Hematopoietic multipotent progenitor cell treated with erythropoietin and hydrocortisone succinate and interleukin-3 and kit ligand, for 6 days (in vitro differentiated cells): ENCODE measurements at places on chromosomes 7 and 10.

DNA sequence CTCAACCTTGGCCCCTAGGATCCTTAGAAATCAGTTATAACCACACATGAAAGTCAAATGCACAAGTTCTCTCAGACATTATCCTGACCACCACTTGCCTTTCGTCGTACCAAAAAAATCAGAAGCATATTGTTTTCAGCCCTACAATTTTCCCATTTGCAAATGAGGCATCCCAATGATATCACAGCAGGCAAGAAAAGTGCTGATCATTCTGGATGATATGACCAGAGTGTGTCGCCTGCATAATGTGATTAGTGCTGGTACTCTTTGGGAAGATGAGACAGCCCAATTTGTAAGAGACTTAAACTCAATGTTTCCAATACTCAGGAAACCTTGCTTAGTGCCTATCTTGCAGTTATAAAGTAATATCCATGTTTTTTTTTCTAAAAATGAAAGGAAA lies 168.0 kb downstream of the SORCS1 start:
- DNase-seq: no peak

- no peak for DNase-seq
Measured at GRCh38 chr10:127447197-127447596, 101.9 kb upstream of the NPS start.

DNA sequence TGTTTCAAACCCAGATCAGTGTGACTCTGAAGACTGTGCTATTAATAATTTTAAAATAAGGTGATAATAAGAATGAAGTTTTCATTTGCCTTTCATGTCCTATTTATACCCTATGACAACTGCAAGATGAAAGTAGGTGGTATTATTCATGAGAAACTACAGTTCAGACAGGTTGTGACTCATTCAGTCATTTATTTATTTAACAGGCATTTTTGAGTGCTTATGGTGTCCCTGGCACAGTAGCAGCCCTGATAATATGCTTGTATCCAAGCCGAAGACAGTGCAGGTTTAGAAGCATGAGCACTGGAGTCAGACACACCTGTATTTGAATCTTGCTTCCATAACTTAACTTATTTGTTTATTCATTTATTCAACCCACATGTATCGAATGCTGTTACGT lies 87.1 kb downstream of the FZD1 start:
- no peak for DNase-seq

GRCh38 chr7:16989811-16990413 lies 108.1 kb upstream of the AGR3 start:
- DNase-seq: peak; percentile 20

DNA sequence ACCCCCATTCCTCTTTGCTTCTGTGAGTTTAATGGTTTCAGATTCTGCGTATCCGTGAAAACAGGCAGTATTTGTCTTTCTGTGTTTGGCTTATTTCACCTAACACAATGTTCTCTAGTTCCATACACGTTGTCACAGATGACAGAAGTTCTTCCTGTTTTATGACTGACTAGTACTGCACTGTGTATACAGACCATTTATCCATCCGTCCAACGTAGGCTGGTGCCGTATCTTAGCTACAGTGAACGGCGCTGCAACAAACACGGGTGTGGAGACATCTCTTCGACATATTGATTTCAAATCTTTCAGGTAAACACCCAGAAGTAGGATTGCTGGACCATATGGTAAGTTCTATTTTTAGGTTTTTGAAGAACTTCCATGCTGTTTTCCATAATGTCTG lies 181.7 kb downstream of the PARD3 start:
- no peak for DNase-seq

GRCh38 chr10:110742801-110743200 lies 98.7 kb downstream of the RBM20 start:
- no peak for DNase-seq

- peak; percentile 75 for DNase-seq
Measured at GRCh38 chr10:32948451-32948850, 9.6 kb downstream of the ITGB1 start.

DNA sequence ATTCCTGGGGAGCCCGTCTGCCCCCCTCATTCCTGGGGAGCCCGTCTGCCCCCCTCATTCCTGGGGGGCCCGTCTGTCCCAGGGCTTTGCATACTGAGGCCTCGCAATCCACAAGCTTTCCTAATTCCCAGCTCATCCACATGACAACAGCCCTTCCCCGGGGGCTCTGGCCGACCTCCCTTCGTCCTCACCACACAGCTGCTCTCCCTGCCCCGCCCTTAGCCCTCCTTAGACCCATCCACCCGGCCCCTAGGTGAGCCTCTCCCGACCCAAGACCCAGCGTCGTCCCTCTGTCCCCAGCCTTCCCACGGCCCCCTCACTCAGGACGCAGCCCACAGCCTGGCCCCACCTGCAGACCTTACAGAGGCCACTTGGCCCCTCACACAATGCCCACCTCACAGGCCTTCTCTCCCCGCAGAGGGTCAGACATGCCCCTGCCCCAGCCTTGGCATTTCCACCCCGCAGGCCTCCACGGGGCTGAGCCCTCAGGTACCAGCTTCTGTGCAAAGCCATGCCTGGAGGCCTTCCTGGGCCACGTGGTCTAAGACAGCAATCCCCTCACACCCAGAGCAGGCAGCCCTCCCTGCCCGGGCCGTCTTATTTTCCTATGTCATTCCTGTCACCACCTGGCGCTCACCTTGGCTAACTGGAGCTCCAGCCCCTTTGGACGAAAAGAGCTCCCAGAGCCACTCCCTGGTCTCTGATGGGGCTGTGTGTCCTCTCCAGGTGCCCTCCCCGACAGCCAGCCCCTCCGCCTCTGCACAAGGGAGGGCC lies 3.5 kb upstream of the FAM20C start:
- DNase-seq: no peak

GRCh38 chr10:126433351-126433750 lies 45.1 kb upstream of the ADAM12 start:
- no peak for DNase-seq

- no peak for DNase-seq
Measured at GRCh38 chr7:16561943-16562342, 35.3 kb downstream of the LRRC72 start.

DNA sequence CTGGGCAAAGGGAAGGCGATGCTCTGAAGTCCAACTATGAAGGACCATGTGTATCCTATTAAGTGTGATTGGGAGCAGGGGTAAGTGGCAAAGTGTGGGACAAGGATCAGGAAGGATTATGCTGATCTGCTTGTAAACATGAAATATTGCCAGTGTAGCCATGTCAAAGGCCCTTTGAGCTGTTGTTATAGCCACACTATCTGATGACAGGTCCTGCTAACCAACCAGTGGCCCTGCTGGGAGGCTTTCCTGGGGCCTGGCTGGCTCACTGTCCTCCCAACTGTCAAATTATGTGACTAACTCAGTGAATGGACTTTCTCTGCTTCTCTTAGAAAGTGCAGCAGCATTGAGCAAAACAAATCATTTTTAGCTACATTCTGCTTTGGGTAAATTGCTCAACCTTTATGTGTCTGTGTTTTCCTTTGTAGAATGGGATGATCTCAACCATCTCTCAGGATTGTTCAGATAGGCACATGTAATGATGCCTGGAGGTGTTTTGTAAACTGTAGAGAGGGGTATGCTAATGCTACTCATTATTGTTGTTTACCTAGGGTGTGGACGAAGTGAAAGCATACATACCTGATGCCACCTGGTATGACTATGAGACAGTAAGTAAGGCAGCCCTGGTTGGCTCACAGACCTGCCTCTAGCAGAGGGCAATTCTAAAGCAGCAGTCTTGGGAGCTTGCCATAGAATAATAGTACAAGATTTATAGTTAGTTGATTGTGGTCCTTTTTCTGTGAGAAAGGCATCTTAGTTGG lies 47.4 kb downstream of the MGAM2 start:
- DNase-seq: no peak

DNA sequence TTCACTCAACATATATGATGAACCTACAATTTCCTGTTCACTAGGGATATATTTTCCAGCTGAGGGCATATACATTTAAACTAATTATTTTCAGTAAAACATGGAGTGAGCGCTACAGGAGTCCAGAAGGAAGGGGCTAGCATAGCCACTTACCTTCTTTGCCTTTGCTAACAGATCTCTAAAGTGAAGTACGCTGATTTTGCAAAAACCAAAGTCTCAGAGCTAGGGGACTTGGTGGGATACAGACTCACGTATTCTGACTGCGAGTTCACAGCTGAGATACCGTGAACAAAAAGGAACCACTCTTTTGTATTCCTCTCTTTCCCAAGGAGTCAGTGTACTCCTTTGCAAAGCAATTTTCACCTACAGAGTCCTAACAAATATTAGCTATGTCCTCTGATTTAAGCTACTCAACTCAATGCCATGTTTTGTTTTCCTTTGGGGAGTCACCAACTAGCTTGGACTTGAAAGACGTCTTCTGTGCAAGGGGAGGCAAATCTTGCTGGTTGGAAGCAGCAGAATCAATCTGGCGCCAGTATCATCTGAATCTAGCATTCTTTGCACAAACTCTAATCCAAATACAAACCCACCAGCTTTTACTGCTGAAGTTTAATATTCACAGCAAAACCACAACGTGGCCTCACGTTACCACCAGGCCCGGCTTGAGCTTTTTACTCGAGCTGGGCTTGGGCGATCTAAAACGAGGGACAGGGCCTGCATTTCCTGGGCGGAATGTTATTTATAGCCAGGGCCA lies 657 bp downstream of the CDNF start:
- DNase-seq: no peak

DNA sequence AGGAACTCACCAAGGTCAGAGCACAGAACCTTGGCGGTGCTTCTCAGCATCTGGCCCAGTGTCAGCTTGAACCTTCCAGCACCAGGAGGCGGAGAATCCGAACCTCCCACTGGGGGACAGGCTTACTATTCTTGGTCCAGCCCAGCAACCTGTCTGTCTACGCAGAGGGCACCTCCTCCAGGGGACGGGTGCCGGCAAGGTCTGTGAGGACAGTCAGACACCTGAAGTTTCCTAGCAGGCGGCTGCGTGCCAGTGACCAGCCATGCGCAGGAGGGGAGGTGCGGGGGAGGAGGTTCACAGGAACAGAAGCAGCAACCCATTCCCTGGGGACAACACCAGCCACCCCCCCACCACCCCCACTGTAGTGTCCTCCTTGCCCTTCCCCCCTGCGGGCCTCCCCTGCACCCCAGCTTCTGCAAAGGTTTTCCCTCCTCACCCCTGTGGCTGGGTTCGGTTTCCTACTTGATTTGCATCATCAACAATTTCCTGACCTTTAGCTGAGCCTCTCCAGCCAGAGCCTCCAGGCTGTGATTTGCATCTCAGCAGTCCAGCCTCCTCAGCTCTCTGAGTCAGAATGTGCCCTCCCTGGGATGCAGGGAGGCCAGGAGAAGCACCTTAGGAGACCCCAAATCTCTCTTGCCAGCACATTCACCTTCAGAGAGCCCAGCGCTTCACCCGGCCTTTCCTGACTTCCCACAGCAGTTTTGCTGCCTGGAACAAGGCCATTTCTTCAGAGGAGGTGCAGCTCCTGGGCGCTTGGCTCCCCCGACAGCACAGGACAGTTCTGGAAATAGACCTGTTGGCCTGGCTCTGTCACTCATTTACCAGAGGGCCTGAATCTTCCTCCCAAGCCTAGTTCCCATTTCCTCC lies 107.5 kb upstream of the NPS start:
- no peak for DNase-seq

- DNase-seq: no peak
Measured at GRCh38 chr10:125661941-125662515, 20.9 kb downstream of the TEX36 start.

- DNase-seq: no peak
Measured at GRCh38 chr10:118342638-118343020, 505 bp upstream of the FAM204A start.

DNA sequence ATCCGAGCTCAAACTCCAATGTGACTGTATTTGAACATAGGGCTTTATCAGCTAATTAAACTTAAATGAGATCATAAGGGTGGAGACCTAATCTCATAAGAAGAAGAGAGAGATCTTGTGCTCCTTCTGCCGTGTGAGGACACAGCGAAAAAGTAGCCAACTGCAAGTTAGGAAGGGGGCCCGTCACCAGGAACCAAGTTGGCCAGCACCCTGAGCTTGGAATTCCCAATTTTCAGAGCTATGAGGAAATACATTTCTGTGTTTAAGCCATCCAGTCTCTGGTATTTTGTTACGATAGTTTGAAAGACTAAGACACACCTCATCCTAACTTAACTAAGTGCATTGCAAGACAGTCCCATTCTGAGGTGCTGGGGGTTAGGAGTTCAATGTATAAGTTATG lies 14.1 kb upstream of the WDR86 start:
- no peak for DNase-seq

GRCh38 chr7:111103678-111104274 lies 12.8 kb downstream of the LRRN3 start:
- no peak for DNase-seq

DNA sequence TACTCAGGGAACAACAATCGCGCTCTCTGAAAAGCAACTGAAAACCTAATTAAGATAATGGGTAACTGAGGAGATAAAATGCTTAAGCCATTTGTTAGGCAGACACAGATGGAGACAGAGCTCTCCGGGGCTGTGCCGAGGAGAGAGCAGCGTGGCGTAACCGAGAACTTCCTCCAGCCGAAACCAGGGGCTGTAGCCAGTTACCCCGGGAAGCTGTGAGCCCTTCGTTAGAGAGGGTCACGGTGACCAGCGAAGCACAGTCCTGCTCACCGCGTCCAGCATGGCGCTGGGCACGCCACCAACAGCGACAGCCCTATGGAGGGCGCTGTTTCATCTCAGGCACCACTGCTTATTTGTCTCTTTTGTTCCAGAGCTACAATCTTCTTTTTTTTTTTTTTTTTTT lies 16.1 kb downstream of the PAPOLB start:
- DNase-seq: peak; percentile 15

GRCh38 chr7:65931685-65932084 lies 50.3 kb downstream of the GUSB start:
- no peak for DNase-seq

GRCh38 chr7:133646472-133647315 lies 393.8 kb downstream of the EXOC4 start:
- no peak for DNase-seq

DNA sequence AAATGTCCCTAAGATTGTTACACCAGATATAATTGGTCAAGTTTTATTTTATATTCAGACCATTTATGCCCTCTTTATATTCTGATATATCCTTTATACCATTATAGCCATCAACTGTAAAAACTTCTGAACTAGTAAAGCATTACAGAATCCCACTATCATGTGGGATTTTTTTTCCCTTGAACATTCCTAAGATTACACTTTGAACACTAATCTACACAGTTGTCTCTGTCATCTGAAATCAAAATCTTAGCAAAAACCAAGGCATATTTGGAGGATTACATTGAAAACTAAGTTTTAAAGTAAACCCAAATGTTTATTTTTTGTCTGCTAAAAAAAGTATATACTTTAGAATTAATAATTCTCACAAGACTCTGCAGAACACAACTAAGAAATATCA lies 116.2 kb upstream of the GPR22 start:
- no peak for DNase-seq

DNA sequence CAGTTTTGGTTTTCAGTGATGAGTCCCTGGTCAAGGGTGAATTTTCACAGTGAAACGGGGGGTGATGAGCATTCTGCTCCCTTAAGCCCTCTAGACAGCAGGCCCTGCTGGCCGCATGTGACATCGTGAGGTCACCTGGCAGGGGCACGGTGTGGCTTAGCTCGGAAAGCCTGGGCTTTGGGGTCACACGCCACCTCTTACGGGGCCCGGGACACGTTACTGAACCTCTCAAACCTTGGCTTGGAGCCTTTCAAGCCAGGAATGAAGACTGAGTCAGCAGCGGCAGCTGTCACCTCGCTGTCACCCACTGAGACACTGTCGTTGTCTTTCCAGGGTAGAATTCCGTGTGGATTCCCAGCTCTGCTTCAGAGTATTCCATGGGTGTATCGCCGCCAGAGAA lies 4.1 kb downstream of the GET4 start:
- DNase-seq: no peak
